ENCODE measurements at places on chromosomes 3 and 15.

- DNase-seq = no peak
Observed at GRCh38 chr3:43102773-43103480, 3.0 kb downstream of the POMGNT2 start.

DNA sequence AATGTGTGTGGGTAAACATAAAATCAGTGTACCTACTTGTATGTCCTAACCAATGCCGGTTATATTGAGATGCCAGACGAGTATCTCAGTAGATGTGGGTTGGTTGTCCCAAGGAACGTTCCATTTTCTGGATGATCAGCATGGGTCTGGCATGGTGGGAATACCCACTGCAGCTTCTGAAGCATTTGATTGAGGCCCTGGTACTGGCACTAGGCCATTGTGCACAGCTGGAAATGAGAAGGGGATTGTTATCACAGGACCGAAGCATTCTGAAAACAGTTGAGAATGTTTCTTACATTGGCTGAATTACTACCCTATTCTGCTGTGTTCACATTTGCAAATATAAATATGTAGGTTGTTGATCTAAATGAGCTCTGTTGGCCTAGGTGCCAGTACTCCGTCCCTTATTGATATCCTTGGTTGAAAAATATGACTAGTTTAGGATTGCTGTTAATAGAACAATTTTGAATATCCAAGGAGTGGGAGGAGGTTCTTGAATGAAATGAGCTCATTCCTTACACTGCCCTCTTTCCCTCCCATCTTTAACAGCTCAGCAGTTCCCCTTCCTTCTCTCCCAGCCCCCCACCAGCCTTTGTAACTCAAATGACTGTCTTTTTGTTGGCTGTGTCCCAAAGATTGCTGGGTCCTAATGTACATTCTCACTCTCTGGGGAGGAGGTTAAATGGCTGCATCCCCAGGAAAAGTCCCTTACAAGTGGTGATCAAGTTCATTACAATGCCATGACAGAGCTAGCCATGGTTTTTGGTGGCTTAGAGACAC lies 293.3 kb upstream of the TPM1 start:
- no peak for DNase-seq

DNA sequence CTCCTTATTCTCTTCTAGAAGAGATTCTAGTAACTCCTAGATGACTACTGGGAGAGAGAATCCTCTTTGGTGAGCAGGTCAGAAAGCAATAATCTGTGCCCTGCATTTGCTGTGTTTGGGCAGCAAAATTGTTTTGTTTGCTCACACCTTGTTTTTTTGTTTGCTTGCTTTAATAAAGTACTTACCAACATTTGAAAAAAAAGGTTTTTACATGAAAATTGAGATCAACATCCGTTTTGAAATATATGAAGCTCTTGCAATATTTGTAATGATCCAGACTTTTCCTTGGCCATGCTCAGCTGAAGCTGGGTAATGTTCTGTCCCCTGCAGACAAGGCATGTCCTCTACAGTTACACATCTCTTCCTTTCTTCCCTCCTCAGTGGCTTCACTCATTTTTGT lies 62.2 kb downstream of the DIPK2A start:
- DNase-seq = no peak

DNA sequence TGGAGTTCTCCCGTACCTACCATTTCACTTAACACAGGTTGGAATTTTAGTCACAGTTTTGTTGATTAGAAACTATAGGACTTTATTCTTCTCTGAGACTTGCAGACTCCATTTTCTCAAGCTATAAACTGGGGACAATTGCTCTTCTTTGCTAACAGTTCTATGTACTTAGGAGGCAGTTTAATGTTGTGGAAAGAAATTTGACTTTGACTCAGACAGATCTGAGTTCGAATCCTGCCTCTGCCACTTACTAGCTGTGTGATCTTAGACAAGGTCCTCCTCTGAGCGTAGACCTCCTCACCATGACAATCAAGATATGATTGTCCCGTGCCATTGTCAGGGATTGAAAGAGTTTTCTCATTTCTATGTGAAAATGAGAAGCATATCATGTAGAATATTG lies 196.4 kb upstream of the HES1 start:
- DNase-seq = no peak

- no peak for DNase-seq
Observed at GRCh38 chr15:95368191-95368590, 962.3 kb upstream of the NR2F2 start.

DNA sequence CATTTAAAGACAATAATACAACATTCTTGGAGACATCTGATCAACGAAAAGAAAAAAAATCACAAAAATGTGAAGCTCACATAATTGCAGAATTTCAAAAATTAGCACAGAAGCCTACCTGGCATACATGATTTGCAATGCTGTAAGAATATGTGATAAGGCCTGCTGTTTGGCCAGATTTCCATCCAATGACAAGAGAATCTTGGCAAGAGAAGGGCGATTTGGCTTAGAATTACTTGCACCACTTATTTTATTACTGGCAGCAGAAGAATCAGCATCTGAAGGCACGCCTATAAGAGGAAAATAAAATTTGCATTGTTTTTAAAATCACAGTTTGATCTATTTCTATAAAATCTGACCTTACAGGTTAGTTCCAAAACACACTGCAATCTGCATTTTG lies 70.3 kb upstream of the OCA2 start:
- no peak for DNase-seq

Data from B cell (primary cell).